ENCODE measurements at places on chromosomes 5 and 9. TPM values are rescaled to one million over a fixed set of nuclear protein-coding genes. Genes with fewer than 3 reads are reported as not detected.

Gene AK8
- 0.43 TPM for total RNA-seq

Gene CYSRT1
- 5.1 TPM for total RNA-seq

- DNase-seq = no peak
These were observed 341.7 kb upstream of the CLINT1 start for GRCh38 chr5:158200619-158201018.

- peak; percentile 46 for DNase-seq
These were observed 56.7 kb downstream of the TLE1 start for GRCh38 chr9:81632599-81632998.

DNA sequence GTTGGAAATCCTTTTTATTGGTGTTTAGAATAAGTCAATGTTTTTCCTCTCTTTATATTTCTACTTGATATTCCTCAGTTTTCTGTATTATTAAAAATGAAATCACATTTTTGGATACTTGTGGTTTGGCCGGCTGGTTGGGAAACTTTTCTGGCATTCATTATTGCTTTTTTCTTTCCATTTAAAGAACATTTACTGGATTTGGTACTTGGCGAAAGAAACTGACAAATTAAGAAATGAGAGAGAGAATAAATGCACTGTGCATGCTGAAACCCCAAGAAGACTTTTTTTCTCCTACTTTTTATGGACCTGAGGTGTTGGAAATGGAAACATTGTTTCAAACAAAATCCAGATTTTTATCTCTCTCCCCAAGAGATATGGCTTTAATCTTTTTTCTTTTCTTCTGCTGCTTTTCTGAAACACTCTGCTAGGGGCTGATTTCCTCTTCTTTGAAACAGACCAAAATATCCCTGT lies 128.4 kb downstream of the SNX18 start:
- DNase-seq = no peak
